ENCODE measurements at places on chromosomes 11 and 22. TPM values are rescaled to one million over a fixed set of nuclear protein-coding genes. Genes with fewer than 3 reads are reported as not detected.

GRCh38 chr11:128207861-128208321 is 379.5 kb downstream of the ETS1 start:
- no peak for DNase-seq

DNA sequence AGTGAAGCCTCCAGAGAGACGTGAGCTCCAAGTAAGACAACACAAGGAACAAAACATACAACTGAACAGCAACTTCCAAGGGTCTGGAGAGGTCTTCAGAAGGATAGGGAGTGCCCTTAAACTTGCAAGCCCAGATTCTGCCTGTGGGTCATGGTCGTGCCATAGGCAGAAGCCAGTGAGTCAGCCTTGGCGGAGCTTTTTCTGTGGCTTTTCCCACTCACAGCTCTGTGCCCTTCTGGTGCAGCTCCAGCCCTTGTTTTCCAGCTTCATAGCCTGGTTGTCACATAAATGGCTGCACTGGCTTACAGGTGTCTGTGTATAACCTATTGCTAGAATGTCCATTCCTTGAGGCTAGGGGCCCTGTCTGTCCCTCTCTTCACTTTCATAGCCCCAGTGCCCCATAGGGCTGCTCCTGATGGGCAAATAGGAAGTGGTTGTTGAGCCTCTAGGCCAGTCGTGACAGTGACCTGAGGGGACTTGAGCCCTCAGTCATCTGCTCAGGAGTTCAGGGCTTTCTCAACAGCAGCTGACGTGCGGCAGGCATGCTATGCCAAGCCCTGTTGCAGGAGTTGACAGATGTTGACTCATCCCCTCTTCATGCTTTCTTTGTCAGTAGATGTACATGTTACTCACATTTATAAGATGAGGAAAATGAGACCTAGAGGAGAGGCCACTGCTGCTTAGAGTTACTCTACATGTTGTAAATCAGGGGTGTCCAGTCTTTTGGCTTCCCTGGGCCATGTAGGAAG is 7.4 kb downstream of the MED15 start:
- no peak for DNase-seq

- DNase-seq, result no peak
Observed at GRCh38 chr11:8288824-8289491, 25.3 kb upstream of the LMO1 start.

DNA sequence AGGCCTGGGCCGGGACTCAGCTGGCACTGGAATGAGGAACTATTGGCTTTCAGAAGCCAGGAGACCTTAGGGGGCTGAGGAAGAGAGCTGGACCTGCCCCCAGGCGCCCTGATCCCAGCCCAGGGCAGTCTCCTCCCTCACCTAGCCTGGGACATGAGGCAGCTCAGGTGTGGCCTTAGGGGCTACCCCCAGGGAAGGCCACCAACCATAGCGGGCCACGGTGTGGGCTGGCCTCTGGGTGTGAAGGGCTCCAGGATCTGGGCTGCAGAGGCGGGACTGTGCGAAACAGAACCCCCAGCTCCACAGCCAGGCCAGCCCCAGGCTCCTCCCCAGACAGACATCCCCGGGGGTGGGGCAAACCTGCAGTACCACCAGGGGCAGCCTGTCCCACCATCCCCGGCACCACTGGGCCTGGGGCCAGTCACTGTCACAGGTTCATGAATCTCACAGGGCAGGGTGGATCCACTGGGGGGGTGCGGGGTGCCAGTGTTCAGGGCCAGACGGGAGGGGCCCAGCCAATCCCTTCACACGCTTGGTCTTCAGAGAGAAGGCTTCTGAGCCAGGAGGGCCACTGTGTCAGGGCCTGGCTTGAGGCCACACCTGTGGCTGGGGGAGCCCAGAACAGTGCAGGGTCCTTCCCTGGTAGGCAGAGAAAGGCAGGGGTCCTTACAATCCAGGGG is 3.5 kb downstream of the PLXNB2 start:
- peak; percentile 74 for DNase-seq

- no peak for DNase-seq
Observed at GRCh38 chr11:121194731-121195596, 93.9 kb downstream of the TECTA start.

DNA sequence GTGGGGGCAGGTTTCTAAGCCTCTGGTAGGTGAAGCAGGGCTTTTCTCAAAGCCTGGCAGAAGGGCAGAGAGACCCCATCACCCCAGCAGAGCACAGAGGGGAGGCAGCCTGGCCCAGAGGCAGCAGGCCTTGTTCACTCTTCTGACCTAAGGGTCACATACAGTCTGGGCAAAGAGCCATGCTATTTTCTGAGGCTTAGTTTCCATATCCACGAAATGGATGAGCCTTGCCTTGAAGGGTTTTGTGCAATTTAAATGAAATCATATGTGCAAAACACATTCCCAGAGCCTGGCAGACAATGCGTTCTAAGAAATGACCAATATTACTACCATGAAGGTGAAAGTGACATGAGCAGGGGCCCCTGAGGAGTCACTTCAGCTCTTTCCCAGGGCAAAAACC is 44.5 kb downstream of the HIRA start:
- DNase-seq, result no peak

- DNase-seq, result no peak
Observed at GRCh38 chr22:22201930-22202343, 42.6 kb upstream of the VPREB1 start.

- no peak for DNase-seq
Observed at GRCh38 chr22:50175191-50175461, 4.6 kb downstream of the PANX2 start.

DNA sequence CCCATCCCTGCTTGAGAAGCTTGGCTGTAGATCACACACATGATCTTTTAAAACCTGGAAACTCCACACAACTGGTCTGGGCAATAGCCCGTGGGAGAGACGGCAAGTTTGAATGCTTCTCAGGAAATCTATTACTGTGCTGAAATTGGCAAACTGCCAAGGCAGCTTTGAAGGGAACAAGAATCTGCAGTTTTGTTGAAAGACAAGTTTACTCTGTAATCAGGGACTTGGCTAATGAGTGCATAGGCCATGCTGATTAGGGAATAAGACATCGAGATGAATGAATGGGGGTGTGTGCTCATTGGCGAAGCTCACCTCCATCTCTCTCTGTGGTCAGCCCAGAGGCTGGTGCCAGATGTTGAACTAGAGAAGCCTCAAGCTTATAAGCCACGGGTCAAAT is 218.8 kb downstream of the HIPK3 start:
- no peak for DNase-seq

ZC3H12C gene
- 18.3 TPM for total RNA-seq

DNA sequence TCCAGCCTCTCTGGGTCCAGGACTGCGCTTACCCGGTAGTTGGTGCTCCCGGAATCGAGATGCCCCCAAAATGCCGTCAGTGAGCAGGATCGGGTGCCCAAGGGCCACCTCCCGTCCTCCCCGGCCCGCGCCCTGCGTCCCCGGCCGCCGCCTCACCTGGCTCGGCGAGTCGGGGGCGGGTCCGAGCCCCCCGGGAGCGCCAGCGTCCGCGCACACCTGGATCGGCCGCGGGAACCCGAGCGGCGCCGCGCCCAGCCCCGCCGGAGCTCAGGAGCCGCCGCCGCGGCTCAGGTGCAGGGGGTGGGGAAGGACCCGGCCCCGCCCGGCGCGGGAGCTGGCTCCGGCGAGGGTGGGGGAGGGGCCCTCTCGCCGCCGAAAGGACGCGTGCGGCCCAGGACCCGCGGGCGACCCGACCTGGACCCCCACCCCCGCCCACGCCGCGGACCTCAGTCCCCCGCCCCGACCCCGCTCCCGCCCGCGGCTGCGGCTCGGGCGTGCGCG is at the start of gene SHANK2:
Gene SHANK2, minus strand, starts transcription at position 309 of the 501 bp plus-strand sequence. CDS start 105,251 bp downstream, outside the sequence.
- no peak for DNase-seq

ZP1 gene
- not detected for total RNA-seq

- DNase-seq, result no peak
Observed at GRCh38 chr11:4115128-4115527, 20.5 kb downstream of the RRM1 start.

DNA sequence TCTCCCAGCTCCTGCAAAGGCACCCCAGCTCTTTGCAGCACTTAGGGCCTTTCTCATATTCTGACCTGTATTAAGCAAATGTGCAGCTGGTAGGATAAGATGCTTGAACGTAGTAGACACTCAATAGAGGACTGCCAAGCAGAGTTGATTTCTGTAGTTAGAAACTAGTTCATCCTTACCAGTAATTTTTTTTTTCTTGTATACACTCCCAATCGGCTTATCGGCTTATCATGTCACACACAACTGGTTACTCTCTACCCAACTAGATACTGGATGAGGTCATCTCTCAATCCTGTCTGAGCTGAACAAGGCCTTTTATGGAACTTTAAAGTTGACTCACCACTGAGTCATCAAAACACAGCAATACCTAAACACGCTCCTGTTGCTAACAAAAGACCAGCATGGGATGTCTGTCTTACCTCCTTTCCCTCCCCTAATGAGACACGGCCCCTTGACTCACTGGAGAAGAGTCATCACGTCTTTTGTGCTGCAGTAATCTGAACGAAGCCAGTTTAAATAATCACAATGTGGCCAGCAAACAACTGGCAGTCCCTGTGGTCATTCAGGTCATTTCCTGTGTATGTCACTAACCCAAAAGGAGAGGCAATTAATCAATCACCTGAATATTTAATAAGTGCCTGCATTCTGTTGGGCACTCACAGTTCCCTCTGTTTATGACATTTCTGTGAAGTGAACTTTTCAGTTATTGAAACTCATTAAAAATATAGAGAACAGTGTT is 7.5 kb upstream of the WEE1 start:
- no peak for DNase-seq

THY1 gene
- 1.5 TPM for total RNA-seq

DNA sequence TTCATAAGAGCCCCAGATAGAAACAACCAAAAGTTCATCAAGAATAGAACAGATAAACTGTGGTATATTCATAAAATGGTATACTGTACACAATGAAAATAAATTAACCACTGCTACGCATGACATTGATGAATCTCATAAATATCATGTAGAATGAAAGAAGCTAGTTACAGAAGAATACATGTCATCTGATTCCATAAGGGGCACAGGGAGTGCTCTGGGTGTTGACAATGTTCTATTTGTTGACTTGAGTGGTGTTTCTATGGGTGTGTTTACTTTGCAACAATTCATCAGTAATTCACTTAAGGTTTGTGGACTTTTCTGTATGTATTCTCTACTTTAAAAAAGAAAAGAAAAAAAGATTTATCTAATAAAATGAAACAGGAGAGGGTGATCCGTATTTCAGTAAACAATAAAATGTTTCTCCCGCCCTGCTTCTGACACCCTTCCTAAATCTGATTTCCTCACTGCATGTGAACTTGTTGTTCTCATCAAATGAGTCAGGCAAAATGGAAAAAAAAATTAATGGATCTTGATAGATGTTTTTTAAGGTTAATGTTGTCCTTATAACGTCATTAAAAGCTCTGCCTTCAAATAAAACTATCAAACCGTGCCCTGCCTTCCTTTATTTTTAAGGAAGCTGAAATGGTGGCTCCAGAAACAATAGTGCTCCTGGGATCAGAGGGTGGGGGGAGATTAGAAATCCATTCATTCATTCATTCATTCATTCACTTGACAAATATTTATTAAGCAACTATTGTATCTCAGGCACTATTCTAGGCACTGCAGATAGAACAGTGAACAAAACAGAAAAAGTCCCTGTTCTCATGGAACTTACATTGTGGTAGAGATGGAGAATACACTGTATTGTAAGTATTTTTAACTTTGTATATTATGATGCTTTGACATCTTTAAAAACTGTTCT is 77.2 kb upstream of the CD44 start:
- DNase-seq, result no peak

DNA sequence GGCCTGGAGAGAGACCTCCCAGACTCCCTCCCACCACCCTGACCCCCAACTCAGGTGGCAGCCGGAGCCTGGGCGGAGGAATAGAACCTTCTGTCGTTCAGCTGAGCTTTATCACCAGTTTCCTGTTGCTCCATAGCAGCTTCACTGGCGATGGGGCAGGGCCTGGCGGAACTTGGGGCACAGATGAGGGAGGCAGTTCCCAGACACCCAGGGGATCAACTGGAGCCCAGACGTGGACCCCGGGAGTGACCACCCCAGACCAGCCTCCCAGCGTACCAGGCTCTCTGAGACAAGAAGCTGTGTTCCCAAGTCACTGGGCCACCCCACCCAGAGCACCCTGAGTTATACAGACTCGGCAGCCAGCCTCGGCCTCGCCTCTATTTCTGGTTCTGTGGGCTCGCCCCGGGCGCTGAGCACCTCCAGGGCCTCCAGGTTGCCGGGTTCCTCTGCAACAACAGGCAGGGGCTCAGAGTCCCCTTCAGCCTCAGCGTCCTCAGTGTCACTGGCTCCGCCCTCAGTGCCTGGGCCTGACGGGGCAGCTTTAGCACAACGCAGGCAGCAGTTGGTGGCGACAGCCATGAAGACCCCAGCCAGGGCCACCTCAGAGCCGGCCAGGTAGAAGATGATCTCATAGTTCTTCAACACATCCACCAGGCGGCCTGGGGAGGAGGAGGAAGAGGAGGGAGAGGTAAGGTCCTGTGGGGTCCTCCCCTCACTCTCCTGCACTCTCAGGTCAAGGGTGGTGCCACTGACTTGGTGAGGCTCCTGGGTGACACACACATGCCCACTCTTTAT is 5.7 kb downstream of the SLC16A8 start:
- peak; percentile 16 for DNase-seq

DNA sequence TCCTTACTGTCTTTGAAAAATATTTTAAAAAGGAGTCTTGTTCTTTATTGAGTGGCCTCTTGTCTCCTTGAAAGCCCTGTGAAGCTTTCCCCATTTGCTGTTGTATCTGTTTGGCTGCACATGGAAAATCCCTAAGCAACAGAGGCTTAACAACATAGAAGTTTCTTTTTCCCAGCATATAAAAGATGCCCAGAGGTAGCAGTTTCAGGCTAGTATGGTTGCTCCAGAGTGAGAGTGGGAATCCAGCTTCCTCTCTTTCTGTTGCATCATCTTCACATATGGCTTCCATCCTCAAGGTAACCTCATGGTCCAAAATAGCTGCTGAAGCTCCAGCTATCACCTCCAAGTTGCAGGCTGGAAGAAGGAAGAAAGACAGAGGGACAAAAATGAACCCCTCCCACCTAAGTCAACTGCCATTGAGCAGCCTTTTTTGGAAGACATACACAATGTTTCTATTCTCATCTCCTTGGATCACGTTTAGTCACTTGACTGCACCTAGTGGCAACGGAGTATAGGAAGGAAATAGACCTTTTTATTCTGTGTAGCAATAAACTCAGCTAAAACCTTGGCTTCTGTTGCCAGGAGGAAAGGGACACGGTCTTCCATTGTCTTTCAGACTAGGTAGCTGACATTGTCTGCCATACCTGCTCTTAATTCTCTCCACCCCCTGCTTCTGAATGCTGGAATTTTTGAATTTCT is 5.3 kb downstream of the CSF2RB start:
- DNase-seq, result no peak

- peak; percentile 33 for DNase-seq
Observed at GRCh38 chr11:134120921-134121526, 52.2 kb downstream of the JAM3 start.

DNA sequence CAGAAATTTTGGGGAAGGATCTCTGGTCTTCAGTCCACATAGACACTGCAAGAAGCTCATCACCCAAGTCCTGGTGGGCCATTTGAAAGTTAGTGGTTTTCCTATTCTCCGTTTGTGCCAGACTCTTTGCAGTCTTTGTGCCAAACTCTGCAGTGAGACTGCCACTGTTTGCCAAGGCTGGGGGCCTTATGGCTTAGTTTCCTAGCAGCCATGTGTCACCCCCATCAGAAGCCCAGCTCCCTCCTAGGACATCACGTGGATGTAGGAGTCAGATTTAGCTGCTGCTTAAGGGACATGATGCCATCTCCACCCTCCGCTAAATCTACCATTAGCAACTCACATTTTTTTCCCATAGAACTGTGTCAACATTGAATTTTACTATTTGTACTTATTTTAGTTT is 220.0 kb downstream of the C11orf91 start:
- DNase-seq, result no peak

GRCh38 chr11:73141309-73142127 is 600 bp downstream of the FCHSD2 start:
- DNase-seq, result peak; percentile 88

COMMD9 gene
- total RNA-seq, result 59.7 TPM

- DNase-seq, result no peak
Observed at GRCh38 chr11:113286509-113287497, 27.6 kb upstream of the TTC12 start.

APOL4 gene
- 3.8 TPM for total RNA-seq
